Prostate gland (tissue), 2 donors: ENCODE measurements at places on chromosomes 11 and 22.

DNA sequence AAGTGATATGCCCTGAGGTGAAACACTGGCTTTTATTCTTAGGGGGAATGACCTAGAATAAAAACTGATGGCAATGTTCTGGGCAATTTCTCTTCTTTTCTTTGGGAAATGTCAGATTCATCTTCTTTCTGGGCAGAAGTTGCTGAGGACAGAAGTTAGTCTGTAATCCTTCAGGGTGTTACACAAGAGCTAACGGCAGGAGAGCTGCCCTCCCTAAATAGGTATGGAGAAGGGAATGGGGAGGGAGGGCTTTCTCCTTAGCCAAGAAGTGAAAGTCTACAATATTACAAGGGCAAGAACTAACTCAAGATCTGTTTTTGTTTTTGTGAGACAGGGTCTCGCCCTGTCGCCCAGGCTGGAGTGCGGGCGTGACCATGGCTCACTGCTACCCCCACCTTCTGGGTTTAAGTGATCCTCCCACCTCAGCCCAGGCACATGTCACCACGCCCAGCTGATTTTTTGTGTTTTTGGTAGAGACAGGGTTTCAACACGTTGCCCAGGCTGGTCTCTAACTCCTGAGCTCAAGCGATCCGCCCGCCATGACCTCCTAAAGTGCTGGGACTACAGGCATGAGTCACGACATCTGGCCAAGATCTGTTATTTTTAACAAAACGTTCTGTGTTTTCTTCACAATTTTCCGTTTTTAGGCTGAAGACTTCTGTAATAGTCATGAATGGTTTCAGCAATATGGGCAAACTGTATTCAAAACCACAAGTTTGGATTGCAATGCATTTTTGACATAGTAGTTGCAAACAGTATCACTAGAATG, 7.2 kb downstream of the PIWIL4 start:
- DNase-seq, result no peak

GRCh38 chr11:121291896-121292494, 576 bp upstream of the SC5D start:
- DNase-seq, result peak; percentile 13

DNA sequence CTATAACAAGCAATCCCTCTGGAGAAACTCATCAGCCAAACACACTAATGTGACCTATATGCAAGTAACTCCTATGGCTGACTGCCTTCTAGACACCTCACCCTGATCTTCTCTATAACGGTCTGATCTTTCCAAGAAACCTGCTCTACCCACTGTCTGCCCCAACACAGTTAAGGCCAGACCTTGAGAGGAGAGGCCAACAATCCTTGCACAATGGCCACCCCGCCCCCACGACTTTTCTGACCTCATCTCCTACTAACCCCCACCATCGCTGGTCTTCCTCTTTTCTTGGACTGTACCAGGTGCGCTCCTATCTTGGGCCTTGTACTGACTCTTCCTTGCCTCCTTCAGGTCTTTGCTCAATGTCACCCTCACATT, 12.5 kb downstream of the HIRA start:
- DNase-seq, result no peak

DNA sequence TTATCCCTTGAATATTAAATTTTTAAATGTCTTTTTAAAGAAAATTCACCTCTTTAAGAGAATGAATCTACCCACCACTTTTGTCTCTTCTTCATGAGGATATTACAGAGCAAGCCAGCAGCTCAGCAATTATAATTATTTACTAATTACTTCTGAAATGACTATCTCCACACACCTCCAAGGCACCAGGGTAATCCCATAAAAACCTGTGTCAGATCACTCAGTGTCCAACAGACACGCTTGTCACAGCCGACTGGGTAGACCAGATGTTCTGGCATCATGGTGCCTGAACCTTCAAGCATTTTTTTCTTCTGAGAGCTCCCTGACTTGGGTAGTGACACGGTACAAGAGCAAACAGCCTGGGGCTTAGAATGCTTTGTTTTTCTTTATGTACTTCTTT, 61.4 kb downstream of the EFCAB6 start:
- DNase-seq, result no peak

DNA sequence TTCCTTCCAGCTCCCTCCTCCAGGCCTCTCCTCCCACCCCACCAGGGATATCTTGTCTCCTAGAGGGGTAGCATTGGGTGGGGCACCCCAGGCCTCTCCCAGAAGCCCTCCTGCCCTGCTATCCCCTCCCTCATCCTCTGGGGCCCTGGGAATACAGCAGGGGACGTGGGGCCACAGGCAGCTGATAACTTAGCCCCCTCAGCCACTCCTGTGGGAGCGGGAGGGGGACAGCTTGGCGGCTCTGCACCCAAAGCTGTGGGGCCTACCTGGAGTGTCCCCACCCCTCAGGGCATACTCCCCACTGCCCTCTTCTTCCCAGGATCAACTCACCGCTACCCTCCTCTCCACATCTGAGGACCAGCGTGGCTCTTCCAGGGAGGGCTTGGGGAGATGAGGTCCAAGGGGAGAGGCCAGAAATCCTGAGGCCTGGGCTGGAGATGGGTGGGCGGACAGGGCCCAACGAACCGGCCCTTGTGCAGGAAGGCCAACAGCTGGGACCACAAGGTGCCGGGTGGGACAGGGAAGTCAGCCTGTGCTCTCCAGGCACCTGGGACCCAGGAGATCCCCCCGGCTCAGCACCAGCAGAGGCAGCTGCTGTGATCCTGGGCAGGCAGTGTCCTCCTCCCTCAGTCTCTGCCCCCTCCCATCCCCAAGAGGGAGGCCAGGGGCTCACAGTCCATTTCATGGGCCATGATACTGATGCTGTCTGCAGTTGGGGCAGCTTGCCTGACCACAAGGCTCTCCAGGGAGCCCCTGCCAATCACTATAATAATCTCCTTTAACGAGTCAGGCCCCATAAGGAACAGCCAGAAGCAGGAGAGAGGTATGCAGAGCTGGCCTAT, 23.2 kb downstream of the NEAT1 start:
- DNase-seq, result no peak

DNA sequence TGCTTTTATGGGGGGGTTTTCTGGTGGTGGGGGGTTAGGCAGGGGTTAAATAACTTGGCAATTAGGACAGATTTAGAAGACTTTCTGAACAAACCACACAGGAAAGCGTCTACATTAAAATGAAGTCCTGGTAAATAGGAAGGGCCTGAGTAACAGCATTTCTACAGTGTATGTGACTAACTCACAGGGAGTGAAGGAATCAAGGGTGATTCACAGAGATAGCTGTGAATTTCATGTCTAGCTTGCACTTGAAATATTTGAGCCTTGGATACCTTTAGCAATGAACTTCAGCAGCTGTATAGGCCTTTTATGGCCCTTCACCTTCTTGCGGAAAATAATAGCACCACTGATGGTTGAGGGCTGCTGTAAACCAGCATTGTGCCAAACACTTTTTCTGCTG, 26.1 kb upstream of the LDHA start:
- DNase-seq, result no peak

DNA sequence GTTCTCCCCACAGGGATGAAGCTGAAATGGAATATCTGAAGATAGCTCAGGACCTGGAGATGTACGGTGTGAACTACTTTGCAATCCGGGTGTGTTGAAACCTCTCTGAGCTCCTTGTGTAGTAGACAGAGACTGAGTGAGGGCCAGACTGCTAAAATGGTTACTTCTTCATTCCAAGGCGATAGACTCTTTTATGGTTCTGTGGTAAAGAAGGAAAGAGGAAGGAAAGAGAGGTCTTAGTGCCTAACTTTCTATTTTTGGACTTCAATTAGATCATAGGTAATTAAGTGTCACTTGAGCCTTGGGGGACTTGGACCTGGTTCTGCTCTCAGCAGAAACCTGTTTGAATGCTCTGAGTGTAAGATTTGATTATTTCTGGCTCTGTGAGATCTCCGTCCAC, 54.7 kb downstream of the NF2 start:
- no peak for DNase-seq

- no peak for DNase-seq
These were observed 19.2 kb downstream of the DTX4 start for GRCh38 chr11:59191095-59191494.

- no peak for DNase-seq
These were observed 40.2 kb upstream of the MTNR1B start for GRCh38 chr11:92929246-92929645.

- no peak for DNase-seq
These were observed 28.2 kb downstream of the CARD18 start for GRCh38 chr11:105111145-105111944.

GRCh38 chr11:60924906-60925853, 920 bp downstream of the TMEM132A start:
- no peak for DNase-seq

DNA sequence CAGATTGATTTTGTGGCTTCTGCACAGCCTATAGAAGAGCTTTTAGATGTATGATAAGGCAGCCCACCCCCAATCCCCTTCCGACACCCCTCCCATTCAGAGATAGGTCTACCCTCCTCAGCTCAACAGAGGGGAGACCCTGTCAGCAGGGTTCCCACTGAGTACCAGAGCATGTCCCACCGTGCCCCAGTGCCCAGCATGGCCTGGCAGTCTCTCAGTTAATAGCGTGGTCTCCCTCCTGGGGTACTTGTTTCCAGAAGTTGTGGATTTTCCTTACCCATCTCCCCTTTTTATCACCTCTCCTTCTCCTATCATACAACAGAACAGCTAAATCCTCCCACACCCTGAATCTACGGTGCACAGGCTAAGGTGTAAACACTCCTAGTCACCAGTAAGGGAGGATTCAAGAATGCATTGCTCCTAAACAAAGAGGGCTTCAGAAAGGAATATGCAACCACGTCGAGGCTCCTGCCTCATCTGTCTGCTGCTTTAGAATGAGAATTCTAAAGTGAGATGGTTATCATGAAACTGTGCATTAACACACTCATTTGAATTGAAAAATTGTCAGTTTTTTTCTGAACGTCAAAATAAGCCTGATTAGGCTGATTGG, 6.7 kb downstream of the PLAAT2 start:
- DNase-seq, result no peak

DNA sequence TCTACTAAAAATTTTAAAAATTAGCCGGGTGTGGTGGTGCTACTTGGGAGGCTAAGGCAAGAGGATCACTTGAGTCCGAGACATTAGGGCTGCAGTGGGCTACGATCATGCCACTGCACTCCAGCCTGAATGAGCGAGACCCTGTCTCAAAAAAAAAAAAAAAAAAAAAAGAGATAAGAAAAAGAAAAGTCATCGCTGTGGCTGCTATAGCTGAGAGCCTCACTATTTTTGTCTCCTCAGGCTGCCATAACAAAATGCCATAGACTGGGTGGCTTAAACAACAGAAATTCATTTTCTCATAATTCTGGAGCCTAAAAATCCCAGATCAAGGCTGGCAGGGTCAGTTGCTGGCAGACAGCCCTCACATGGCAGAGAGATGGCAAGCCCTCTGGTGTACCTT, 30.1 kb upstream of the DEPDC7 start:
- DNase-seq, result no peak

- peak; percentile 47 for DNase-seq
These were observed 1.6 kb upstream of the BCR start for GRCh38 chr22:23178512-23179254.

DNA sequence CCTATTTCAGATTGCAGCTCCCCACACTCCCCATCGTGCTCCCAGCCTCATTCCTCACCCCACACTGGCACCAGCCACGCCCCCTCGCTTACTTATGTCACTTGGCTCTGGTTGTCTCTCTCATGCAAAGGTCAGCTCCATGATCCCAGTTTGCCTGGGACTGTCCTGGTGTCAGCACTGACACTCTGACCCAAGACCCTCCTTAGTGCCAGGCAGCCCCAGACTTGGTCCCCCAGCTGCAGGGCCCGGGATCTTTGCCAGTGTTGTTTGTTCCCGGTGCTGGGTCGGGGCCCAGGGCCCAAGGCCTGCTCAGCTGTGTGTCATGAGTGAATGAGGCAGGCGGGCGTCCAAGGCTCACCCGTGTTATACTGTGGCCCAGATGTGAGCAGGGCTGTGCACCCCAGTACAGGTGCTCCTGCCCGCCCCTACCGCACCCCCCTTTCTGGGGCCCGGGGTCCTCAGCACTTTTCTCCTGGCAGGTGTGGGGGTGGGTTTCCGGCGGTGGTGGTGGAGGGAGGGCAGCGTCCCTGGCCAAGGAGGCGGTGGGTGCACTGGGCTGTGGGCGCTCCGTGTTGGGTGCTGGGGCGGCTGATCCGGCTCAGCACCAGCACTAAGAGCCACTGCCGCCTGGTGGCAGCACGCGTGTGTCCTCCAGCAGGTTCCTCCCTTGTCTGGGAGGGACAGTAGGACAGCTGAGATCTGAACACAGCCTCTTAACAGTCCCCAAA, 19.5 kb downstream of the IL17REL start:
- DNase-seq, result peak; percentile 62

GRCh38 chr22:48632646-48633246, 1194.9 kb downstream of the BRD1 start:
- no peak for DNase-seq

DNA sequence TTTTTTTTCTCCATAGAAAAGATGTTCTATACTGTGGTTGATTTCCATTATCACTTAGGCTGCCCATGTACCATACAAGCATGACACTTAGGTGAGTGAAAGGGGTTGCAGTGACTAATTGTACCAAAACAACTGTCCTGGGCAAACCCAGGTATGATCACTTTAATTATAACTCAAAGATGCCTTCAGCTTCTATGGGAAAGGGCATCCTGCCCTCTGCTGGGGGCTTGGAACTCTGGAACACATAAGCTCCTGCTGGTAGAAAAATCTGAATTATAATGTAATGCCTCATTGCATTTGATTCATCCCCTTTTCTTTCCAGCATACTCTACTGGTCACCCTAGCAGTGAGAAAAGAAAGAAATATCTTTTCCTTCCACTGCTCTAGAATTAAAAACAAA, 206.3 kb downstream of the DDX10 start:
- no peak for DNase-seq

- no peak for DNase-seq
These were observed 1232.7 kb downstream of the BRD1 start for GRCh38 chr22:48594757-48595510.

- no peak for DNase-seq
These were observed 27.4 kb upstream of the SYT8 start for GRCh38 chr11:1807264-1807995.

DNA sequence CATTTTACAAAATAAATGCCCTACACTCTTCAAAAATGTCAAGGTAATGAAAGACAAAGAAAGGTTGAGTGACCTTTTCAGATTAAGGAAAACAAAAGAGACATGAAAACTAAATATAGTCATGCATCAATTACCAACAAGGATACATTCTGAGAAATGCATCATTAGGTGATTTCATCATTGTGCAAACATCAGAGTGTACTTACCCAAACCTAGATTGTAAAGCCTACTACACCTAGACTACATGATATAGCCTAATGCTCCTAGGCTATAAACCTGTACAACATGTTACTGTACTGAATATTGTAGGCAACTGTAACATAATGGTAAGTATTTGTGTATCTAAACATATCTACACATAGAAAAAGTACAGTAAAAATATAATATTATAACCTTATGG, 26.7 kb downstream of the INTS4 start:
- no peak for DNase-seq
